ENCODE measurements at places on chromosomes 3 and 15. TPM values are rescaled to one million over a fixed set of nuclear protein-coding genes. Genes with fewer than 3 reads are reported as not detected.

Gene PODXL2
- 38.7 TPM for total RNA-seq

Gene SV2B
- total RNA-seq = under 0.01 TPM

GRCh38 chr3:161316006-161316689, 55.2 kb downstream of the SPTSSB start:
- no peak for DNase-seq

GRCh38 chr15:51475736-51476135, 134.3 kb downstream of the GLDN start:
- no peak for DNase-seq

DNA sequence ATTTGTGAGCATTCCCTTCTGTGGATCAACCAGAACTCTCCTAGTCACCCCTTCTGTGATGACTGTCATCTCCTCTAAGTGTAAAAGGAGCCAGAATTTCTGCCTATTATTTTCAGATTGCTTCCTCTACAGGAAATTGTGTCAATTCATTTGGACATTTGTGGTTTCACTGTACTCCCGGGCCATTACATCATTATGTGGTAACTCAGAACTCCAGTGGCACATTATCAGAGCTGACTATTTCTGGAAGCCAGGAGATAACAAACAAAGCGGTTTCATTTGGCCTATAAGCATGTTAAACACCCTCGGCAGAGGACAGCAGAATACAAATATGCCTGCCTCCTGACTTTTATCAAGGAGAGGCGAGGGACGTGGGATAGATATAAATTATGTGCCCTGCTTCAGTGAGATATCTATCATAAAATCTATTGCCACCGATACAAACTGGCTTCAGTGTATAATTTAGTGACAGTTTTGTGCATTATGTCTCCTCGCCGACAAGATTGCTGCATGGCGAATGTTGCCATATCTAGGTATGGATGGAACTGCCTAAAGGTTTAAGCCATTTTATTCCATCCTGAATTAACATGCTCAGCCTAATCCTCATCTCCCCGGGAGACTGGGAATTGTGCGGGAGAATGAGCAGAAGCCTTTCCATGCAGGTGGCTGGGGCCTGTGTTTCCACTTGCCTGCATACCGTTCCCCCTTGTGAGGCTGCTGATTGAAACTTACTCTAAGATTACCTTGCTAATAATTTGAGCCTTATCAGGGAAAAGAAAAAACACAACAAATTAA, 193.4 kb upstream of the SEMA6D start:
- DNase-seq = peak; percentile 17

All from H7 (cell line).